Aortic smooth muscle cell (primary cell): ENCODE measurements at places on chromosomes 13 and 19. TPM values are rescaled to one million over a fixed set of nuclear protein-coding genes. Genes with fewer than 3 reads are reported as not detected.

The TMEM255B gene
- 0.26 and 0.44 TPM in 2 replicates for total RNA-seq

The TSHZ3 gene
- 3.3 and 4.2 TPM in 2 replicates for total RNA-seq

The KLK14 gene
- total RNA-seq = not detected in 2 replicates

The BORA gene
- total RNA-seq = 3.4 and 5.8 TPM in 2 replicates

The ATXN8OS gene
- not detected in 2 replicates for total RNA-seq

The C2CD4C gene
- total RNA-seq = not detected in 2 replicates

The ZNF383 gene
- 4.7 and 5.3 TPM in 2 replicates for total RNA-seq

The SIAH3 gene
- not detected in 2 replicates for total RNA-seq

The OR7D2 gene
- total RNA-seq = 0.06 TPM in 1 of 2 replicates, not detected in the other

The SPACA4 gene
- not detected in 2 replicates for total RNA-seq

The MAB21L1 gene
- 2.7 and 4.8 TPM in 2 replicates for total RNA-seq

The POMP gene
- 101 and 113 TPM in 2 replicates for total RNA-seq

The LPAR6 gene
- total RNA-seq = 12.4 and 28.2 TPM in 2 replicates

The ZNF708 gene
- total RNA-seq = 6.2 and 7.0 TPM in 2 replicates

The ZC3H4 gene
- 13.1 and 13.8 TPM in 2 replicates for total RNA-seq

The VSTM1 gene
- total RNA-seq = not detected in 2 replicates

The KANK2 gene
- total RNA-seq = 438 and 450 TPM in 2 replicates

The INSR gene
- total RNA-seq = 16.2 and 19.9 TPM in 2 replicates

The LILRA1 gene
- not detected in 2 replicates for total RNA-seq

The BRCA2 gene
- total RNA-seq = 3.5 and 6.2 TPM in 2 replicates

The LCP1 gene
- total RNA-seq = 0.06 and 0.26 TPM in 2 replicates

The FARP1 gene
- total RNA-seq = 9.0 and 12.4 TPM in 2 replicates

The LIM2 gene
- total RNA-seq = not detected in 2 replicates

The VSTM2B gene
- not detected in 2 replicates for total RNA-seq

The LGALS7 gene
- total RNA-seq = 0.50 TPM in 1 of 2 replicates, not detected in the other

The ZNF180 gene
- total RNA-seq = 7.0 and 7.4 TPM in 2 replicates

The CYP4F8 gene
- total RNA-seq = not detected in 2 replicates

The ADM5 gene
- total RNA-seq = 0.25 and 0.40 TPM in 2 replicates

The ZNF492 gene
- total RNA-seq = 0.19 and 0.53 TPM in 2 replicates

The PSG1 gene
- 0.12 TPM in 1 of 2 replicates, not detected in the other for total RNA-seq

The RPL18A gene
- total RNA-seq = 1,055 and 1,148 TPM in 2 replicates
